Stimulated activated CD4-positive, alpha-beta T cell treated with anti-CD3 and anti-CD28 coated beads, Interleukin-1b, Interleukin-23, amount 100 ng/mL, for 1 hour (primary cell): ENCODE measurements at places on chromosomes 12 and 14.
A peak's percentile ranks its signal among the peaks of the same experiment; 100 is the strongest.

DNA sequence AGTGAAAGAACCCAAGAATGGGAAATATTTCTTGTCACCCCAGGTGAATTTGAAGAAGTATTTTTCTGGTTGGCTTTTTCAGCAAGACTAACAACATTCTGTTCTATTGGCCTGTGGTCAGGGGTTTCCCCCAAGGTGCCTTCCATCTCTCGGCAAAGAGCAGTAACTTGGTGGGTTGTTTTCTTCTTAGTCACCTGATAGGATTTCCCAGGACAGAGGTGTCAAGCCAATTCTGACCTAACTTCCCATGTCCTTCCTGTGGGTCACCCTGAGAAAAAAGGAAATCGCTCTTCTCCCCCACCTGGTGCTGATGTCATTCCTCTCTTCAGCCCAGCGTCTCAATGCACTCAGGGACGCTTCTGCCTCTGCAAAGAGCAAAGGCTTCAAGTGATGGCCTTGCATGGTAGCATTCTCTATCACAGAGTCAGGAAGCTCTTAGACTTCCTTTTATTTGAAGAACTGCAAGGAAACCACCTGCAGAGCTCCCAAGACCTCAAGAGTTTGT, 16.1 kb upstream of the IFNG start:
- DNase-seq: no peak

DNA sequence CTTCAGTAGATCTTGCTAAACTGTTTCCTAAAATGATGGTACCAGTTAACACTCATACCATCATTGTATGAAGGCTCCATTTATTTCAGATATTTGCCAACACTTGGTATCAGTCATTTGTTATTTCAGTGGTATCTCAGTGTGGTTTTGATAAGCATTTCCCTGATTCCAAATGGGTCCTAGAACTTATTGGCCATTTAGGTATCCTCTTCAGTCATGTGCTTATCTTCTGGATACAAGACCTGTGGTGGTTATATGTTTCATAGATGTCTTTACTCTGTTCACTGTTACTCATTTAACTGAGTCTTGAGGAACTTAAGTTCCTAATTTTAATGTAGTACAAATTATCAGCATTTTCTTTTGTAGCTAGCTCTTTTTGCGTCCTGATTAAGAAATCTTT, 13.5 kb downstream of the SINHCAF start:
- no peak for DNase-seq

DNA sequence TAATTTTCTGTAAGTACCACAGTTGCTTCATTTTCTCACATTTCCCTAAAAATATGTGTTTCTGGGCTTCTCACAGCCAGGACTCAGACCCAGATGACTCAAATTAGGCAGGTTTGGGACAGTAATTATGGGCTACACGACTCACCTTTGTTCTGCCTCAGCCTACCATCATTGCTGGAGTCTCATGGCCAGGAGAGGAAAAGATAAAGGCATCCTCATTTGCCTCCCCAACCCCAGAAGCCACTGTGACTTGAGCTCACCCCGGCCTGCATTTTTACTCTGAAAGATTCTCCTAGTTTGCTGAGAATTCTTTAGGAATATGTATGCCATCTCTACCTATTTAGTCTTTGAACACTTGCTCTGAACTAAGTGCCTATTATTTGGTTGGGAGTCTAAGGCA, 207.8 kb downstream of the PAWR start:
- no peak for DNase-seq

DNA sequence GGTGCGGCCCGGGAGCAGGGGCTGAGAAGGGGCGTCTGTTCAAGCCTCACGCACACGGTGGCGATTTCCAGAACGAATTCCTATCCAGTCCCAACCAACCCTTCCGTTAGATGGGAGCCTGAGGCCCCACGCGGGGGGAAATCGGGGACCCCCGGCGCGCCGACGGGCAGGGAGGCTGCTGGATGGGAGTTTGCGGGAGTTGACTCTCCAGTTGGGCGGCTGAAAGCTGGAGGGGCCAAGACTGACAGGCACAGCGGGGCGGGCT, 9.8 kb downstream of the EXOC3L4 start:
- no peak for DNase-seq

DNA sequence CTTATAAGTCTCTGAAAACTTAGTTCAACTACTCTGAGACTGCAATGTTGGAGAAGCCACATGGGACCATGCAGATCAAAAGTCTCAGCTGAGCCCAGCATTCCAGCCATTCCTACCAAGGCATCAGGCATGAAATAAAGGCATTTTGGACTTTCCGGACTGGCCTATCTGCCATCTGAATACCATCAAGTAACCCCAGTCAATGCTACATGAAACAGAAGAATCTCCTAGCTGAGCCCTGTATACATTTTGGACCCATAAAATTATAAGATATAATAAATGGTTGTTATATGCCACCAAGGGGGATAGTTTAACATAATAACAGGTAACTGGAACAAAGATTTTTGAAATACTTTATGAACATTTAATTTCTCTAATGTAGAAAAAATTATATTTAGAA, 9.3 kb upstream of the TMEM260 start:
- DNase-seq: no peak

GRCh38 chr14:49962621-49963020, 69.7 kb downstream of the ARF6 start:
- peak; percentile 30 for DNase-seq

DNA sequence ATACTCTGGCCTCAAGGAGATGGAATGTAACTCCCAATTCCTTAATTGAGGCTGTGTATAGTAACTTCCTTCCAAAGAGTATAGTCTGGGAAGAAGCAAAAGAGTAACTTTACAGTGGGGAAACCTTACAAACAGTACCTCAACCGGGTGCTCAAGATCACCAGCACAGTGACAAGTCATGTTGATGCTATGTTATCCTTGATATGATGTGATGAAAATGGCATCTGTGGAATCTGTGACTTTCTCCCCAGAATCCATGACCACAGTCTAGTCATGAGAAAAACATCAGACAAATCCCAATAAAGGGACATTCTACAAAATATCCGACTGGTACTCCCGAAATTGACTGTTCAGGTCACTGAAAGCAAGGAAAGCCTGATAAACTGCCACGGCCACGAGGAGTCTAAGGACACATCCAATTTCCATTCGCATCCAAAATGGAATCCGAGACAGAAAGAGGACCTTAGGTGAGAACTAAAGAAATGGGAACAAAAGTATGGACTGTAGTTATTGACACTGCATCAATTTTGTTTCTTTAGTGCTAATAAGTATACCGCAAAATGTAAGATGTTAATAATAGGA, 97.3 kb upstream of the FRMD6 start:
- no peak for DNase-seq

DNA sequence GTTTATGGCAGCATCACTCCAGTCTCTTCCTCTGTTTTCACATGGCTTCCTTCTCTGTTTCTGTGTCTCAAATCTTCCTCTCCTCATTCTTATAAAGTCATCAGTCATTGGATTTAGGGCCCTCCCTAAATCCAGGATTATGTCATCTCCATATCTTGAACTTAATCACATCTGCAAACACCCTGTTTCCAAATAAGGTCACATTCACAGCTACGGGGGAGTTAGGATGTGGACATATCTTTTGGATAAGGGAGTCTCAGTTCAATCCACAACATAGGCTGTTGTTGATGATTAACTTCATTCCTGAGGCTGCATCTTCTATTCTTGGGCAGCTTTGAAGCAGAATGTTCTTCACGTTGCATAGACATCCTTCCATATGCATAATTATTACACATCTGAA, 40.3 kb upstream of the NTF3 start:
- no peak for DNase-seq

DNA sequence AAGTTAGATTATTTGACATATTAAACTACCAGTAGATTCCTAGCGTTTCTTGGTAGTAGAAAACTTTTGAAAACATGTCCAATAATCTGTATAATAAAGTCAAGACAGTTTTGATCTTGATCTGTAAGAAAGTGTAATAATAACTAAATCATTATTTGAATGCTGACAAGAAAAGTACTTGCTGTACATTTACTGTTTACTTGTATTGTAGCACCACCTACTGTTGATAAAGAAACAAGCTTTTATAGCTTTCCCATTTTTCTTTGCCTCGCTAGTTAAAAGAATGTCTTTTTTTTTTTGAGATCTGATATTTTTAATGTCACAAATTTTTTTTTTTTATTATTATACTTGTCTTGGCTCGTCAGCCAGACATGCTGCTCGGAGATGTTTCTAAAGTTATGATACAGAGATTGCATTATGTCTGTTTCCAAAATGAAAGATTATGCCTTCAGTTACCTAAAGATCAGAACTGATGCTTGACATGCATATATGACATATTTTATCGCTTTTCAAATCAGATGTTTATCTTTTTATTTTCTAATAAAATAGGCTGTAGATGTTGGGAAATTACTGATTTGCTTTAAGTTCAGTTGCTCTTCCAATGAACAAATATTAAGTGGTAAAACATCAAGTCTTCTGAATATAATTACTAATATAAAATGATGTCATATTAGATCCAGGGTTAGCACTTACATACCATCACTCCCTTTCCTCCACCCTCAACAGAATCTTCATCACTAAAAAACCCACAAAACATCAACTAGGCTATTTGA, 140.5 kb downstream of the AKAP6 start:
- DNase-seq: no peak

DNA sequence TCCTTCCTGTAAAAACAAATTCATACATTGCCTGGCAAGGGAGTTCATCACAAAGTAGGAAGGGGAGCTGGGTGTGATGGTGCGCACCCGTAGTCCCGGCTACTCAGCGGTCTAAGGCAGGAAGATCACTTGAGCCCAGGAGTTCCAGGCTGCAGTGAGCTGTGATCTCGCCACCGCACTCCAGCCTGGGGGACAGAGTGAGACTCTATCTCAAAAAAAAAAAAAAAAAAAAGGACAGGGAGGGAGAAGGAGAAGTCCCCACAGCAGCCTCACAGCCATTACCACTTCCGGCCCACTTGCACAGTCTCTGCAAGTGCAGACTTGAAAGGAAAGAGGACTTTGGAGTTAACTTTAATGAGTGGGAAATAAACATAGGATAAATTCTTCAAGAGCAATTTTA, 121.0 kb downstream of the FBXL14 start:
- DNase-seq: no peak

- no peak for DNase-seq
Observed at GRCh38 chr12:93823616-93824391, 146.6 kb downstream of the CRADD start.

GRCh38 chr12:119328111-119328510, 6.4 kb upstream of the CCDC60 start:
- DNase-seq: no peak

- no peak for DNase-seq
Observed at GRCh38 chr12:127277882-127278281, 989.1 kb upstream of the TMEM132C start.

GRCh38 chr12:76717314-76717713, 46.6 kb upstream of the ZDHHC17 start:
- no peak for DNase-seq

DNA sequence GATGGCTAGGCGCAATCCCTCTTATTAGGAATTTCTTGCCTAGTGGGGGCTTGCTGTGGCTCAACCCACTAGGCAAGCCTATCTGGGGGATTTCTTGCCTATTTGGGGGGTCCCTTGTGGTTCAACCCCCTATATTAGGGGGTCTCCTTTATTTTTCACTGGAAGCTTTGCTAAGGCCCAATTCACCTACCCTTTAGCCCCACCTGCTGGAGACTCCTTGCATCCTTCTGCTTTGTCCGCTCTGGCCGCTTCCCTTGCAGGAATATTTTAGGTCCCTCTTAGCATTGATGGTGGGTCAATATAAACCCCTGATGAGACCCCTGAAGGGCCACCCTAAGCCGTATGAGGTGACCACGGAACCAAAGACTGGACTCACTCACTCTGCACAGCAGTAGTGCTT, 1552.1 kb downstream of the AACS start:
- DNase-seq: no peak

DNA sequence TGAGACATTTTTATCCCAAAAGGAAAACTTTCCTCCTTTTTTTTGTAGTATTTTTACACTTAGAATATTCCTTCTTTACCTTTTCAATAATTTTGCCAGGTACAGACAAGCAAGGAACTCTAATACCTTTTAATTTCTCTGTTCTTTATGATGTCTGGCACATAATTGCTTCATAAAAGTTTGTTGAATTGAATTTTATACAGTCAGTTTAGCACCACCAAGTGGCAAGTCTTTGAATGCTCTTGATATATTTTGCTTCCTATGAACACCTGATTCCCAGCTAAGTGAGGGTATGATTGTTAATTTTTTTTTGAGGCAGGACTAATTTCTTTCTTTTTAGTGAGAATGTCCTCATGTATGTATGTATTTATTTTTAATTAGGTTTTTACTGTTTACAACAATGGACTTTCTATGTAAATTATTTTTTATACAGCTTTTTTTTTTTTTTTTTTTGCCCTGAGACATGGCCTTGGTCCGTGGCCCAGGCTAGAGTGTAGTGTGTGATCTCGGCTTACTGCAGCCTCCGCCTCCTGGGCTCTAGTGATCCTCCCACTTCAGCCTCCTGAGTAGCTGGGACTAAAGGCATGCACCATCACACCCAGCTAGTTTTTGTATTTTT, 6.9 kb downstream of the TBC1D15 start:
- no peak for DNase-seq

GRCh38 chr12:130920723-130921381, 32.9 kb upstream of the ADGRD1 start:
- DNase-seq: no peak

DNA sequence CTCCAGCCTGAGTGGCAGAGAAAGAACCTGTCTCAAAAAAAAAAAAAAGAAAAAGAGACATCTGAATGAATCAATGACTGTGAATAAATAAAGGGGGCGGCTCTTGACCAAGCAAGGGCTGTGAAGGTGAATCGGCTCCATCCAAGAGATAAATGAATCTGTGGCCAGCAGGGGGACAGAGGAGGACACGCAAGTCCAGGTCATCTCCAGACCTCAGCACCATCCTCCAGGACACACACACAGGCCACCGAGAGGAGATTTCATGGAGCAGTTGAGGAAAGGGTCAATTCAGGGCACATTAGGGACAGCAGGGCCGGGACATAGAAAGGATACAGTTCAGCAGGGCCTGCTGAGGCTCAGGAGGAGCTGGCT, 21.6 kb downstream of the TRPV4 start:
- no peak for DNase-seq

DNA sequence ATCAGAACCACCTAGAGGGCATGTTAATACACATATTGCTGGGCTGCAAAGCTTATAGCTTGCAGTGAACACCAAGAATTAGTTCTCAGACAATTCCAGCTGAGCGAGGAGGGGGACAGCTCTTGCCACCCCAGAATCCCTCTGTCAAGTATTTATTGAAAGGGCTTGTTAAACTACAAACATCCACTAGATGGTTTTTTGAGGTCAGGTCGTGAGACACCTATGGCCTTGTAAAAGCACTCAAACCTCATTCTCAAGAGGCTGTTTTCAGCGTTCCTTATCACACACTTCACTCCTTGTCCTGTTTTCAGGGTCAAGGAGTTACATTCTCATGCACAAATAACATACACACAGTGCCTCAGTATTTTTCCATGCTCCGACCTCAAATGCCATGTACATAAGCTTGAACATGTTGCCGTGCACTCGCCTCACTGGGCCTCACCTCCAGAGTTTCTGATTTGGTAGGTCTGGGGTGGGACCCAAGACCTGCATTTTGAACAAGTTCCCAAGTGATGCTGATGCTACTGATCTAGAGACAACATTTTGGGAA, 98.8 kb upstream of the PTPRR start:
- DNase-seq: no peak

GRCh38 chr14:60363687-60364086, 114.7 kb downstream of the PPM1A start:
- DNase-seq: no peak
